ENCODE measurements at places on chromosomes 12 and 14. TPM values are rescaled to one million over a fixed set of nuclear protein-coding genes. Genes with fewer than 3 reads are reported as not detected.

- no peak for DNase-seq
Measured at GRCh38 chr12:9969673-9970072, 1.5 kb upstream of the CLEC12A start.

Gene GRIP1
- total RNA-seq: under 0.01 TPM

GRCh38 chr12:8819666-8819980 is 2.8 kb upstream of the A2ML1 start:
- no peak for DNase-seq

Gene CARMIL3
- under 0.01 TPM for total RNA-seq

DNA sequence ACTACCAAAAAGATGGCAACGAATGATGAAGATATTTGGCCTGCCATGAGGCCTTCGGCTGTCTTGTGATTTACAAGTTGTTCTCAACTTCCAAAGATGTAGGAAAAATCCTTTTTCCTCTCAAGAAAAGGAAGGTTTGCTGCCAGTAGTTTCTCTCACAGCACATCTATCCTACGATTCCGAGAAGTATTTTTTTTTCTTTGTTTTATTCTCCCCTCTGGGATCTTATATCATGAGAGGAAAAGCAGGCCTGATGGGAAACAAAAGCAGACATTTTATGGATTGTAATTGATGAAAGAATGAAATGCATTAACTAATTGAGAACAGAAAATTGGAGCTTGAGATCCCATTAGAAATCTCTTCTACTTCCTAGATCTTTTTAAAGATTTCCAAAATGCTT is 1197.9 kb upstream of the SEL1L start:
- DNase-seq: no peak

- peak; percentile 76 for DNase-seq
Measured at GRCh38 chr12:65170209-65170881, 962 bp downstream of the LEMD3 start.

GRCh38 chr12:131714759-131715158 is 3.9 kb downstream of the SFSWAP start:
- DNase-seq: no peak

DNA sequence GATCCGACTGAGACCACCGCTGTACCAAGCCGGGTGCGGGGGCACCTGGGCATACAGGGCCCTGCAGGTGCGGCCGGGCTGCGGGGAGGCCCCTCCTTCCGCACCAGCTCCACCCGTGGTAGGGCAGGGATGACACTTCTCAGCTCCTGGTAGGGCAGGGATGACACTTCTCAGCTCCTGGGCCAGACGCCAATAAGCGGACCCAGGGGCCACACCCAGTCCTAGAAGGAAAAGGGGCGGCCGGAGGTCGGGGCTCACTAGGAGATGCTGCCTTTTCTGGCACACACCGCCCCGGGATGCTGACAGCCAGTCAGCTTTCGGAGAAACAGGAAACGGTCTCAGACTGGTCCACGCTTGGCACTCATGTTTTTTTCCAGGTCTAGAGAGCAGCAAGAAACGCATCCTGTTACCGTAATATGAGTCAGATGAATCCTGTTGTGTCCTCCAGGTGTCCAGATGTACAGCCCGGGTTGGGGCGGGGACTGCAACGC is 34.8 kb downstream of the NFKBIA start:
- peak; percentile 82 for DNase-seq

DNA sequence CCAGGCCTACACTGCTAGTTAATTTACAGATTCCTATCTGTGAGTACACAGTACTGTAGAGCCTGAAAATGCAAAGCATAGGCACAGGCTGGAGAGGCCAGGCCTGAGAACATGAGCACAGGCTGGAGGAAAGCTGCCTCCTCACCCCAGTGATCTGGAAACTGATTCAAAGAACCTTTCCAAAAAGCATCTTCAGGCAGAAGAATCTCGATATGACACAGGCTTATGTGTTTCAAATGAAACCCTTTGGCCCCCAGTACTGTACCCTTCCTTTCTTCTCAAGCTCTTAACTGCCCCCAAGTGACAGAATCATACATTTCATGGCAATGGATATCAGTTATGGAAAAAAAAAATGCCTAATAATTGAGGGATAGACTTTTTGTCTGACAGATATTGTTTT is 122.0 kb downstream of the KCNC2 start:
- no peak for DNase-seq

- no peak for DNase-seq
Measured at GRCh38 chr12:2646341-2646740, 148.4 kb upstream of the FKBP4 start.

Gene RNASE7
- total RNA-seq: not detected

Gene KRT83
- not detected for total RNA-seq

DNA sequence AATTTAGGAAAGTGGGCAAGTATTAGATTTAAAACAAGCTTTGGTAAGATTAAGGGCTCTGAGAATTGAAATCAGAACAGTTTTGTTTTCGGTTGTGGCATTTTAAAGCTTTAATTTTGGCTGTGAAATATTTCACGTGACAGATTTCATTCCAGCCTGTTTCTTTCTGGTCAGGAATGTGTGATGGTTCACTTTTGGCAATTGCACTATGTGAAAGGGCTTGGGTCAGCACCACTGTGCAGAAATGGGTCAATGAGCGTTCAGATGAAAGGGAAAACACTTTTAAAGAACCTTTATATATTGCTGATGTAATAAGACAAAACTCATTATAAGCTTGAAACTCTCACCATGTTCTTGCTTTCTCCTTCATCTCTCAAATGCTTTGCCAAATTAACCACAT is 17.1 kb downstream of the NUBPL start:
- DNase-seq: no peak

DNA sequence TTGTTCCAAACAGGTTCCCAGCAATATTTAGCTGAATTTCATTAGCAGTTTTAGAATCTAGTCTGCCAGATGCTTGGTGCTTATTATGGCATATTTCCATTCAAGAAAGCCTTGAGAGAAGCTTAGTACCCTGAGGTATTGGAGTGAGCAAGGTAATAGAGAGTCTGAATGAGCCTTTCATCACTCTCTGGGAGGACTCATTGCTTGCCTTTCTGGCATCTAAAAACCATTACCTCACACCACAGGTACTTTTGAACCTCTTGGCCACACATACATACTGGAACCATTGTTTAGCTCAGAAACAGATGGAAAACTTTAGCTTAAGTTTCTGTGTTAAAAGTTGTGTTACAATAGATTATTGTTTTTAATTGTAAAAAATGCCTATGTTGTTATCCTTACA is 27.4 kb upstream of the KCNH3 start:
- DNase-seq: no peak

DNA sequence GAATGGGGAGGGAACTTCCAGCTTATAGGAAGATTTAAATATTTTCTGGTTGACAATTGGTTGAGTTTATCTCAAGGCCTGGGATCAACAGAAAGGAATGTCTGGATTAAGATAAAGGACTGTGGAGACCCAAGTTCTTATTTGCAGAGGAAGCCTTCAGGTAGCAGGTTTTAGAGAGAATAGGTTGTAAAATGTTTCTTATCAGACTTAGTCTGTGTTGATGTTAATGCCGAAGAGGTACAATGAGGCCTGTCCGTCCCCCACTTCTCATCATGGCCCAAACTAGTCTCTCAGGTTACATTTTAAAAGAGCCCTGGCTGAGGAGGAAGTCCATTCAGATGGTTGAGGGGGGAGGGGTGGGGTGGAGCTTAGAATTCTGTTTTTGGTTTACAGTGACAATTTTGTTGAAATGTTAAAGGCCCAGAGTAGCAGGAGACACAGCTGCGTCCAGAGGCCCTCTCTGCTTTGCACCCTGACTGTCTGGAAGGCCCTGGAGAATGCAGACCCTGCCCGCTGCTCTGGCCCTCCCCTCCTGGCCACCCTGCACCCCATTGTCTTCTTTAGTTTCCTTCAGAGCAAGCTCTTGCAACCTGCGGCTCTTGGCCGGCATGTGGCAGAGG is 672.5 kb upstream of the TMEM132C start:
- DNase-seq: no peak

Gene C12orf56
- not detected for total RNA-seq

GRCh38 chr14:25150934-25151790 is 101.2 kb upstream of the STXBP6 start:
- DNase-seq: peak; percentile 48

- peak; percentile 51 for DNase-seq
Measured at GRCh38 chr14:75254381-75254822, 24.2 kb upstream of the FOS start.

Gene RABGGTA
- total RNA-seq: 19.7 TPM

Gene ADAMTS20
- total RNA-seq: not detected

DNA sequence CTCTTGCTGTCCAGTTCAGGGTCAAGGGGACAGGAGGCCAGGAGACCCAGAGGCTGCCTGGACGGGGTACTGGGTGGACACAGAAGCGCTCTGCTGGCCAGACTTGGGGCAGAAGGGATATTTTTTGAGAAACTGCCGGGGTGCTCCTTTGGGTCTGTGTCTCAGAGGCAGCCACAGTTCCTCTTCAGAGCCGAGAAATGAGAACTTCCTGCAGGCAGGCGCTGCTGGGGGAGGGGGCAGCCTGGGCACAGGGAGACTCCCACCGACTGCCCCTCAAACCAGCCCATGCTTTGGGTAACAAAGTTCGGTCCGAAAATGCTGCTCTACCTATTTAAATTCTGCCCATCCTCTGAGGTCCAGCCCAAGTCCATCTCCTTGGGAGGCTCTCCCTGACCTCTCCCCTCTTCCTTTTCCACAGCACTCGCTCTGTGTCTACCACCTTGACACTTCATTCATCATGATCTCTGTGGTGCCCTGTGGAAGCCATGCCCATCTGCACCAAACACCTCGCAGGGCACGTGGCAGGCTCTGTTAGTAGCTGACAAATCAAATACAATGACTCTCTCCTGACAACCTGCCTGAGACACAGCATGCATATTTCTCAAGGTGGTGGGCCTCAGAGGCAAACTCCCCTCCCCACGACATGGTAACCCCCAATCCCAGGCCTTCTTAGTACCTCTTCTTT is 16.4 kb downstream of the HDAC7 start:
- DNase-seq: no peak

DNA sequence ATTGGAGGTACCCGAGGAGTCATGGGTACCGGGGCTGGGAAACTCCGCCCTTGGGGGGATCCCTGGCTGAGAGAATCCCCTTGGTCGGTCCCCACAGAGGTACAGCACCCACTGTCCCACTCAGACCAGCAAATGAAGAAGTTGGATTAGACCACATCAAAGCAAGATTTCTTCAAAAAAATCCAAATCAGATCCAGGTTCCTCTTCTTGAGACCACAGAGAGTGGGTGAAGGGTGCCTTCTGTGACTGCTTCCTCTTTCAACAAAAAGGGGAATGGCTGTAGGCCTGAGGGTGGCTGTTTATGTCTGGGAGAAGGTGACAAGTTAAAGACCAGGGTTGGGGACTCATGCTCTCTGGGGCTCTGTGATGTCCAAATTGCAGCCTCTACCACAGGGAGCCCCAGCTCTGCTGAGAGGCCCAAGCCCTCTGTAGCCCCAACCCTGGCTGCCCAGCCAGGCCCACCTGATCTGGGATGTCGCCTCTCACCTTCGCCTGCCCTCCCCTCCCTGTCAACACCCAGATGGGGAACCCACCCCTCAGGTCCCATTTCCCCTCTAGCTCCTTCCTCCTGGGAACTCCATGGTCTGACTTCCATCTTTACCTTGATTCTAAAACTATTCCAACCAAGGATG is 50.9 kb downstream of the ZFP36L1 start:
- DNase-seq: no peak

- no peak for DNase-seq
Measured at GRCh38 chr14:23349156-23349845, 3.4 kb downstream of the SLC22A17 start.

- no peak for DNase-seq
Measured at GRCh38 chr14:104557086-104557485, 22.5 kb upstream of the C14orf180 start.

DNA sequence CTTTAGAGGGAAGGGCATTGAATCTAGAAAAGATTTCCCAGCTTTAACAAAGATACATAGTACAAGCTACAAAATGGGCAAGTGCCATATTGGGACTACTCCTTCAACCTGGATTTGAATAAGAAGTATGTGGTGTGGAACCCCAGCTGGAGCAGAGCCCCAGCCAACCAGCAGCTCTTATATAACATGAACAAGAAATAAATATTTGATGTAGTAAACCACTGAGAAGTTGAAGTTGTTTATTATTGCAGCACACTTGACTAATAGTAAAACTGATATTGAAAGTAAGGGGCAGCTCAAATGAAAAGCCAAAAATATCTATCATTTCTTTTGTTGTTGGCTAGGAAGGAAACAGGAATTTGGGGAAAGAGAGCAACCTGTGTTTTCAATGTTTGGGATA is 701.8 kb downstream of the TMTC2 start:
- no peak for DNase-seq

GRCh38 chr14:100147181-100147631 is 12.2 kb downstream of the DEGS2 start:
- no peak for DNase-seq

DNA sequence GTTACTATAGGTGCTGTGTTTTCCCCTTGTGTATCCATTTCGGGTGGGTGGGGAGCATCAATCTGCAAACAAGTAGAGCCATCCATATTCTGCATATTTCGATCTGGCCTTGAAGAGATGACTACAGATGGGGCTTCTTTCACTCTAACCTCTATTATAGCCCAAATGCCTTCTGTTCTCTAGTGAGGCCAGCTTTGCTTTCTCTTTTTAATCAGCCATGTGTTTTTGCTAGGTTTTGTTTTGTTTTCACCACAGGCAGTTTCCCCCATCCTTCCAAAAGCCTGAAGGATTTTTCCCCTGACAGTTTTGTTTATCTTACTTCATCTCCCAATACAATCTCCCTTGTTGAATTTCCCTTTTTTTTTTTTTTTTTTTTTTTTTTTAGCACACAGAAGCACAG is 224.1 kb downstream of the BTG1 start:
- DNase-seq: no peak

- DNase-seq: peak; percentile 31
Measured at GRCh38 chr14:70013271-70013873, 134.2 kb downstream of the SMOC1 start.

DNA sequence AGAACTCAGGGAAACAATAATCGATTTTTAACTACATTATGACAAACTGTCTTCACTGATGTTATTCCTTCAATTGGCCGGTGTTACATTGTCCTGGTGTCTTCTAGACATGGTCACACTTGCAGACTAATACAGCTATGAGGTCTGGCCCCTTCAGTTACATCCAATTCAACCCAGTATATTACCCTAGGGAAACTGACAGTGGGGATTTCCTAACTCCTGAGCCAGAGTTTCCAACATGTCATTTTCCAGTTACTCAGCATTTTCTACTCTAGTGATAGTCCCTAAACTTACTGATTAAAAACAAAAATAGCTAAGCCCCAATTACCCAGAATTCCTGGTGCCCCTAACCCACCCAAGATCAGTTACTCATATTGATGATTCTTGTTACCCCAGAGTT is 21.1 kb downstream of the IFNG start:
- DNase-seq: no peak

DNA sequence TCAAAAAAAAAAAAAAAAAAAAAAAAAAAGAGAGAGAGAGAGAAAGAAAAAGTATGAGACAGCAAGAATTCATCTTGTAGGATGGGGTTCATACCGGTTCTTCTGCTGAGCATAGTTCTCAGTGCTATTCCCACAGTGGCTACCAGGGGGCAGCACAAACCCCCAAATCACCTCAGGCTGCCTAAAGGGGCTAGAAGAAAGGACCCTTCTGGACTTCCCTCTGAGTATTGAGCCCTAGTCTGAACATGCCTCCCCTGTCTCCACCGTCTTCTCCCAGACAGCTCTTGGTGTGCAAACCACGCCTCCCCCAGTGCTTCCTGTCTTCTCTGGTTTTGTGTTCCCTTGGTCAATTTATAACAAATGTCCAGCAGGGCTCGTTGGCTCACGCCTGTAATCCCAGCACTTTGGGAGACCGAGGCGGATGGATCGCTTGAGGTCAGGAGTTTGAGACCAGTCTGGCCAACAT is 31.3 kb upstream of the SMUG1 start:
- DNase-seq: peak; percentile 23

GRCh38 chr12:88202500-88202899 is 60.4 kb downstream of the TMTC3 start:
- DNase-seq: no peak

Gene VCPKMT
- 1.9 TPM for total RNA-seq

Data from dermis microvascular lymphatic vessel endothelial cell (primary cell).